ENCODE measurements at places on chromosomes 2 and 18.

GRCh38 chr18:66616523-66616983 lies 12.7 kb upstream of the CDH19 start:
- DNase-seq: no peak

DNA sequence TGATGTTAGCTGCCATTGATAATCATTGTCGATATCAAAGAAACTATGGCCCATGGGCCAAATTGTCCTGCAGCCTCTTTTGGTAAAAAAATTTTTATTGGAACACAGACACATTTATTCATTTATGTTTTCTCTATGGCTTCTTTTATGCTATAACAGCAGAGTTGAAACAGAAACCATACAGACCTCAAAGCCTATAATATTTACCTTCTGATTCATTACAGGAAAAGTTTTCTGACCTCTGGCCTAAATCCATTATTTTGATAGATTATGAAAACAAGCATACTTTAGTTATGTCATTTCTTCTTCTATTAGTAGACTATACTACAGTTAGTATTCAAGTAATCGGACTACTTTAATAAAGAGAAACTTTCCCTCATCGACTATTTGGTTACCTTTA lies 349.7 kb upstream of the GALNT5 start:
- DNase-seq: no peak

DNA sequence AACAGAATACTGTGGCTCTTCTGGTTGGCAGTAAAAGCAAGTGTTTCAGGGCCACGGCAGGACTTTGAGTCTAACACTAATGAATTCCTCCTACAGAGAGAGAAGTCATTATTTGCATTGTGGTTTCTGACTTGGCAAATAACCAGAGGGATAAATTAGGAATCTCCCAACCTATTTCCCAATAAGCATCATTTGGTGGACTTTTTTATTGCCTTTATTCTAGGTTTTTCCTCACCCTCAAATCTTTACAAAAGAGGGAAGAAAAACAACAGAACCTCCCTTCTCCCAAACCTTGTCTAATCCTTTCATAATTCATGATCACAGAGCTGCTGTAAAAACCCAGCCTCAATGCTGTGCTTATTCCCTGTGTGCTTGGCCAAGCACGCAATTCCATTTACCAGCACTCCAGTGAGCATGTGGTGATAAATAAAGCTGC lies 179.7 kb downstream of the AGPS start:
- DNase-seq: no peak

- DNase-seq: no peak
Measured at GRCh38 chr2:149023091-149023490, 15.4 kb upstream of the LYPD6B start.

DNA sequence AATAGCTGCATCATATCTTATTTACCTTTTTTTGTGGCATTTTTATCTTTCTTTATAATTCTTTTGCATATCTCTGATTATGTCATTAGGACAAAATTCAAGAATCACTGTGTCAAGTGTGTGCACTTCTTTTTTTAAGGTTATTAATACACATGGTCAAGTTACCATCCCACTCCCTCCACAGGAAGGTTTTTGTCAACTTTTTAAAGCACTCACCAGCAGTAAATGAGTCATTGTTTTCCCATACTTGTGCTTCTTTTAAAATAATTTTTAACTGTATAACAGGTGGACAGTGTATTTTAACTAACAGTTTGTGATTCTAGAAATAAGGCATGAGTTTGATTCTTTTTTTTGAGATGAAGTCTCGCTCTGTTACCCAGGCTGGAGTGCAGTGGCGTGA lies 45.7 kb upstream of the FAM171B start:
- no peak for DNase-seq

DNA sequence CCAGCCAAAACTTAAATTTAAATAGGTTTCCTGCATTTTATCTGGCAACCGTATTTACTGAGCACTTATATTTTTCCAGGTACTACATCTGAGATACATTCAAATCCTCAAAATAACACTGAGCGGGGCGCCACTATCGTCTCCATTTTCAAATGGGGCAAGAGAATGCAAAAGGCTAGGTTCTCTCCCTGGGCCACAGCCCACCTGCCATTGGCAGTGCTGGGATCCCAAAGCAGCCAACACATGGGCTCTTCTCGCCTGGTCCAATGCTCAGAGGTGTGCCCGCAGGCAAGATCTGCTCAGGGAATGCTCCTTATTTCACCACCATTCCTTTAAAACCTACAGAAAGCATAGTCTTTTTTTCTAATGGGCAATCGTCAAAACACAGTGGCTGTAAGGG lies 11.3 kb upstream of the ID2 start:
- no peak for DNase-seq

- no peak for DNase-seq
Measured at GRCh38 chr2:72932805-72933204, 15.5 kb downstream of the EMX1 start.

- DNase-seq: no peak
Measured at GRCh38 chr2:217953011-217953481, 49.7 kb downstream of the TNS1 start.

- peak; percentile 77 for DNase-seq
Measured at GRCh38 chr2:233353769-233354499, at the start of gene DGKD. DGKD (plus strand) TSS chr2:233354494; CDS start chr2:233354519, 25 bp downstream.

- no peak for DNase-seq
Measured at GRCh38 chr2:54813584-54813983, 90.1 kb downstream of the EML6 start.

DNA sequence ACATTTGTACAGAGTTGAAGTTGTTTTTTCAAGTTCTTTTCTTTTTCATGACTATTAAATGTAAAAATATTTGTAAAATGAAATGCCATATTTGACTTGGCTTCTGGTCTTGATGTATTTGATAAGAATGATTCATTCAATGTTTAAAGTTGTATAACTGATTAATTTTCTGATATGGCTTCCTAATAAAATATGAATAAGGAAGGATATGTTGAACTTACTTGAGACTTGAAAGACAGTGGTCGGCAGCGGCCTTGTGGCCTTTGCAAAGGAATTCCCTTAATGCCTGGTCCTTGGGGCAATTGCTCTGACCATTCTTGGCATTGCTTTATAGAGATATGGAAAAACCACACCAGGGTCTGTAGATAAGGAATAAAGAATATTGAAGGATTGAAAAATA lies 25.9 kb upstream of the TMEM87B start:
- DNase-seq: no peak

GRCh38 chr18:72762515-72763122 lies 105.2 kb downstream of the NETO1 start:
- DNase-seq: no peak

DNA sequence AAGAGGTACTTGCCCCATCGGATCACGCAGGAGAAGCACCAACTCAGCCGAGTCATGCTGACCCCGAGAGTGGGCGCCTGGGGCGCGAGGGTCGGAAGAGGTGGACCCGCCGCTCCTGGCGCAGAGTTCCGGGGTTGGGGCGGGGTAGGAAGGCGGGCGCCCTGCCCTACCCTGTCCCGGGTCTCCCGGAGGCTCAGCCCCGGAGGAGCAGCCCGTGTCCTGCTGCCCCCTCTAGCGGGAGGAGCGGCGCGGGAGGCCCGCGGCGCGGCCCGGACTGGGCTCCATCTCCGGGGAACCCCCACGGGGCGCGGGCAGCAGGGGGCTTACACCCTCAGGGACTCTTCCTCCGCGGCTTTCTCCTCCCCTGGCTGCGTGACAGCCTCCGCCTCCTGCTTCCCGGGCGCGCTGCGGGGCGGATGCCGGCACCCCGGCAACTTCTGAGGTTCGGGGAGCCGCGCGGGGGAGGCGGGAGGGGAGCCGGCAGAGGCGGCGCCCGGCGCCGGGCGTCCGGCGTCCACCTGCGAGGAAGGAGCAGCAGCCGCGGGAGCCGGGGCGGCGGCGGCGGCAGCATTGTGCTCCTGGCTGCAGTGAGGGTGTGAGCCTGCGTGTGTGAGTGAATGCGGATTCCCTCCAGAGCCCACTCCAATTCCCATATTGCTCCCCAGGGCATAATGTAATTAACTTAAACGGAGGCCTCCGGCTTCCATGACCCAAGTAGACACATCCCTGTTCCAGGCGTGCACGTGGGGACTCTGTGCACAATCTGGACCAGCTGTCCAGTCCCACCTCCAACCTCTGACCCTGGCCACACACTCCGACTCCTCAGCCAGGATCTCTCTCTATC lies 7.6 kb upstream of the TNS1 start:
- DNase-seq: peak; percentile 16

DNA sequence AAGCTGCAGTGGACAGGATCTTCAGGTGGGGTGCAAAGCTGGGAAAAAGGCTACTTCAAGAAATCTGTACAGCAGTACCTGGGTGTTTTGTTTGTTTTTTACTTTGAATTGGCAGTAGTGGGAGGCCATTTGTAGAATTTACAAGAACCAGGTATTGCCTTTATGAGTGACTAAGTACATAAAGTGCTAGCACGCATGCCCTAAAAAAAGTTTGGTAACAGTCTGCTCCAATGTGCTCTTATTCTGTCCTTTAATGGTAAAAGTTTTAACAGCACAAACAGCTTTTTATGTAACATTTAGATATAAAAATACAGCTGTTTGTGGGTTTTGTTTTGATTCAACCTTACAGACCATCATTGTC lies 17.2 kb downstream of the REV1 start:
- no peak for DNase-seq

- no peak for DNase-seq
Measured at GRCh38 chr18:78675231-78675630, 304.4 kb upstream of the SALL3 start.

- DNase-seq: no peak
Measured at GRCh38 chr2:234458466-234458865, 38.4 kb downstream of the ARL4C start.

DNA sequence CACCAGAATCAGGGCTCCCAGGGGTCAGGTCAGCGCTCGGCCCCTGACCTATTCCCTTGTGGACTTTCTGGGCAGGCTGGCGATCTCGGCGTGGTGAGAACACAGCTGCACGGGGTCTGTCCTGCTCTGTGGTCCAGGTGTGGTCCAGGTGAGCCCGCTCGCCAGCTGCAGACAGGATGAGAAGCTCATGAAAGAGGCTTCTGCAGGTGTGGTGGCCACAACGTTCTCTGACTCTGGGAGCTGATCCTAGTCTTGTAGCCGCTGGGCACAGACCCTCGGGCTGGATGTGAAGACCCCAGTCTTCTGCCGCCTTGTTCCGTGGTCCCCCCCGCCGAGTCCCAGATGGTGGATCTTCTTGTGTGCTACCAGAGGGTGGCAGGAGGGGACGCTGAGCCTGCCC lies 129.7 kb downstream of the RTP5 start:
- peak; percentile 40 for DNase-seq

DNA sequence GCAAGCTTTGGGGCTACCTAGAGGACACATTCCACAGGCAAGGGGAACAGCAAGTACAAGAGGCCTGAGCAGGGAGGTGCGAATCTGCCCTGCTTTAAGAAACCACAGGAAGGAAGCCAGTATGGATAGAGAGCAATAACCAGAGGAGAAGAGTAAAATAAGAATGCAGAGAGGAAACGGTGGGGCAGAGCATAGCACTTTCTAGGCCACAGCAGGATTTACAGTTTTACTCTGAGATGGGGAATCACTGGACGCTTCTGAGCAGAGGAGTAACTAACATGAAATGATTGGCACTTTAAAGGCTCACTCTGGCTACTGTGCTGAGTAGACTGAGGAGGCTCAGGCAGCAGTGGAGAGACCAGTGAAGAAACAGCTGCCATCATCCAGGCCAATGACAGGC lies 23.8 kb downstream of the AAK1 start:
- DNase-seq: no peak

DNA sequence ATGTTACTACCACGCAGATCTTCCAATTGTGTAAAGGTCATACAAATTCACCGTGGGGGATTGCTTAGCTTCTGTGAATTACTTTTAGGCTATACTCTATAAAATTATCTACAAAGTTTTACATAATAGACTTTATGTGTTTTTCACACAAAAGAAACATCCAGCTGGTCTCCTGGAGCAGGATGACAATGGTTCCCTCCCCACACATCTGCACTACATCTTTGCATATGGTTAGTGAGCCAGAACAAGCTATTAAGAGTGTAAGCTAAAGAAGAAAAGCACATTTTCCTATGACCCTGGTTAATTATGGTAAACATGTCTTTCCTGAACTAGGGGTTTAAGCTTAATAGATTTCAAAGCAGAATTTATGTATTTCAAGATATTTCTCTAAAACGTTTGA lies 295.1 kb downstream of the ASXL3 start:
- DNase-seq: no peak

DNA sequence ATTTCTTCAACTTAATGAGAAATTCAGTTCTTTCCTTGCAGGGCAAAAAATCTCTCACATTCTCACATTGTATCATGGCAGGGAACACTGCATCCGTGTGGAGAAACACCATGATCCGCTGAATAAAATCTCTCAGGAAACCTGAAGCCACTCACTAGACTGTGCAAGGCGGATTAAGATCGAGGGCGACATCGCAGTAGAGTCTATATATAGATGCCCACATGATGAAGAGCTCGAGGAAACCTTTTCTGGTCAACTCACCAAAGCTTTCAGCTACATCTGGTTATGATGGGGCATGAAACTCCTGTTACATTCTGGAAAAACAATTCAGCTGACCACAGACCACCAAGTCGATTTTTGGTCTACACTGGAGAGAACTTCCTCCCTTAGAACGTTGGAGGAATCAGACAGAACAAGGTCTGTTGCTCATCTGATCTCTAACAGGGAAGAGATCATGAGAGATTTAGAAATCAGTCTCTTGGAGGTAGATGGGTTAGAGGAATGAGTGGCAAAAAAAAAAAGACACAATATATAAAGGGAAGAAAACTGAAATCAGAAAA lies 162.9 kb upstream of the ZNF516 start:
- DNase-seq: no peak

DNA sequence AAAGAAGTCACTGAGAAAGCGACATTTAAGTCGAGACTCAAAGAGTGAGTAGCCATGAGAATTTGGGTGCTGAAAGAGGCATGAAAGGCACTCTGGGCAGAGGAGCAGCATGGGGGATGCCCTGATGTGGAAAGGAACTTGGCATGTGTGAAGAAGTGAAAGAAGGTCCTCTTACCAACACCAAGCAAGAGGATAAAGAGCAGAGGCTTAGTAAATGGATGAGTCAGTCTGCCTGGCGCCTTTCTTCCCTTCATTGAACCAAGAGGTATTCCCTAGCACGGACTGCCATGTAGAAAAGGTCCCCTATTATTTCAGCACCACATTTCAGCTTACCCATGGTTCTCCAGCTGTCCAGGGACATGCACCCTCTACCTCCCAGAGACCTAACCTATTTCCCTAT lies 221.1 kb upstream of the NRP2 start:
- no peak for DNase-seq

GRCh38 chr2:185374878-185375277 lies 363.7 kb upstream of the FSIP2 start:
- DNase-seq: no peak

GRCh38 chr2:205198140-205198525 lies 484.2 kb upstream of the NRP2 start:
- no peak for DNase-seq

GRCh38 chr18:32754508-32755263 lies 18.1 kb downstream of the KLHL14 start:
- no peak for DNase-seq
